ENCODE measurements at places on chromosomes 5 and 9. TPM values are rescaled to one million over a fixed set of nuclear protein-coding genes. Genes with fewer than 3 reads are reported as not detected.
A peak's percentile ranks its signal among the peaks of the same experiment; 100 is the strongest.

GRCh38 chr9:76571288-76571687 is 112.3 kb downstream of the GCNT1 start:
- peak overlapping the region; percentile 5 for H3K4me3 ChIP-seq
- H3K4me1 ChIP-seq = no peaks in the 10 kb centered on the region
- H3K36me3 ChIP-seq = no peaks in the 10 kb centered on the region

Gene PKD2L2
- total RNA-seq = not detected

Gene PCDHA9
- not detected for total RNA-seq

DNA sequence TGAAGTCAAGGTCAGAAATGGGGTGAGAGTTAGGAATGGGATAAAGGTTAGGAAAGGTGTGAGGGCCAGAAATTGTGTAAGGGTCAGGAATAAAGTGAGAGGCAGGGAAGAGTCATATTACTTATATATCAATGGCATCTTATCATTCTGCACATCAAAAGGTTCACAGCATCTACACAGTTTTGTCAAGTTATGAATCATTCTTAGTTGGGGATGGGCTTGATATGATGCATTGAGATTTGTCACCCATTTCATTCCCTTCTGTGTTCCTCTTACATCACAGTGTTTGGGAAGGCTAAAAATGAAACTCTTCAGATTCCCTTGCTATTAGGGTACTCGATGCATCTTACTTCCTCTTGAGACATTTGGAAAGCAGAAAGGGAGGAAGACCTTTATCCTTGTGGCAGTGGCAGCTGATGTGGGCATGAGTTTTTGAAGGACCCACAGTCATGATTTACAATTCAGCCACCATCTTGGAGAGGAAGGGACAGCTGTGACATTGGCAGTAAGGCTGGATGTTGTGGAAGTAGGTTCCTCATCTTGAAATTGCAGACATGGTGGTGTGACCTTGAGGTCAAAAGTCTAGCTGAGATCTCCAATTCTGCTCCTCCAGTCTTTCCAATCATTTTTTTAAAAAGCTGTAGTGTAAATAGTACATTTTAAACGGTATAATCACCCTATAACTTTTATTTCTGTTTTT is 24.2 kb upstream of the NPR3 start:
- no peaks in the 10 kb centered on the region for H3K36me3 ChIP-seq
- no peak overlapping the region for H3K4me3 ChIP-seq
- no peak for DNase-seq
- H3K4me1 ChIP-seq = no peaks in the 10 kb centered on the region
- no peaks in the 10 kb centered on the region for H3K27me3 ChIP-seq

Gene SLC31A1
- 76.2 TPM for total RNA-seq

DNA sequence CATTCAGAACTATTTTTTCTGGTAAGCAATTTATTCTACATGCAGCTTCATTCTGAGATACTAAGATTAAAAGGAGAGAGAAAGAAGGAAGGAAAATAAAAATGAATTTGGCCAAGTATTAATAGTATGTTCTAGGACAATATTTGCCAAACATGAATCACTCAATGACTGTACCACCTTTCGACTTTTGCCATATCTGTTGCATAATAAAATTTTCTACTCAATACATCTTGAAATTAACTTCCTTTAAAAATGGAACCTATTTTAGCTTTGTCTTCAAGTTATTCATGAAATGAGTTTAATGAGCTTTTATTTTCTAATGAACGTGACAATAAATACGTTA is 111.8 kb downstream of the MARCHF3 start:
- no peak overlapping the region for H3K4me3 ChIP-seq
- H3K27me3 ChIP-seq = no peaks in the 10 kb centered on the region
- no peaks in the 10 kb centered on the region for H3K36me3 ChIP-seq
- no peak overlapping the region for H3K27ac ChIP-seq
- no peaks in the 10 kb centered on the region for H3K4me1 ChIP-seq
- DNase-seq = no peak

DNA sequence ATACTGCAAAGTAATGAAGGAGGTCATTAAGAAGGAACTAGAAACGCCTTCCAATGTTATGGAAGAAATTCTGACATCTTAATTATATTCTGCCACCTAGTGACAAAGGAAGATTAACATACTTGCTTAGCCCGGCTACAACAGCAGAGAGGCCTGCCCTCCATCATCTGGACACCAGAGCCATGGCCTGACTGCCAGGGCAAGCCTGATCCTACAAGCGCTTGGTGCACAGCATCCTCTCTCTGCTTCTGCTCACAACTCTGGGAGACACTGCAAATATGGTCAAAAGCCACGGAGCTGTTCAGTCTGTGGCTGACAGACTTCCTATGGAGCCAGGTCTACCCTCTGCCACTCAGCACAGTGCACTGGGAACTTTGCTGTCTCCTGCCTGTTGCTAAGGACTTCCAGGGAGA is 87.3 kb upstream of the SLC44A1 start:
- no peak overlapping the region for H3K27ac ChIP-seq
- no peaks in the 10 kb centered on the region for H3K4me1 ChIP-seq
- H3K36me3 ChIP-seq = no peaks in the 10 kb centered on the region
- no peak overlapping the region for H3K4me3 ChIP-seq
- DNase-seq = peak; percentile 52
- no peaks in the 10 kb centered on the region for H3K27me3 ChIP-seq

DNA sequence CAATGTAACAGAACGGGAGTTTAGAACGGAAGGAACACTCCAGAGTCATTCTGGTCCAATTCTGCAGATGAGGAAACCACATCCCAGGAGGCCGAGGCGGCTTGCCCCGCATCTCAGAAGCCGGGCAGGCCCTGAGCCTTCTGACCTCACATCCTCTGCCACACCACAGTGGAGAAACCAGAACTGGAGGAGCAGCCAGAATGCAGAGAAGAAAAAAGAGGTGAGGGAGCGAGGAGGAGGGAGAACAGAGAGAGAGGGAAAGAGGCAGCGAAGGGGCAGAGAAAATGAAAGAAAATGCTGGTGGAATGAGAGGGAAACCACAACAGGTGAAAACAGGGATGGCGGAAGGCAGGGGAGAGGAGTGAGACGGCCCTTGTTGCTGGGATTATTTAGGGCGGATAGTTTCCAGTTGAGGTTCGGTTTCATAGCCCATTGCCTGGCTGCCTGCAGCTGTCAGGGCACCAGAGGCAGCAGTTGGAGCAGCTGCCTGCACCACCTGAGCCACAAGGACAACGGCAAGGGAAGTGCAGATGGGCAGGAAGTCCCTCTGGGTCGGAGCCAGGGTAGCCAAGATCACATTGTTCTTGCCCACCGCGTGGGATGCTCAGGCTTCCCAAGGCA is at the start of gene HMHB1:
Gene HMHB1 (plus strand): TSS at position 77 of the 621 bp plus-strand sequence.
- no peaks in the 10 kb centered on the region for H3K27me3 ChIP-seq
- no peak for DNase-seq
- H3K4me1 ChIP-seq = no peaks in the 10 kb centered on the region
- H3K4me3 ChIP-seq = no peak within 1 kb of the TSS
- H3K36me3 ChIP-seq = no peaks in the 10 kb centered on the region
- H3K27ac ChIP-seq = no peak within 1 kb of the TSS

GRCh38 chr9:89410641-89411350 is 87.1 kb downstream of the SEMA4D start:
- H3K4me1 ChIP-seq = no peaks in the 10 kb centered on the region
- H3K27me3 ChIP-seq = no peaks in the 10 kb centered on the region
- no peak overlapping the region for H3K4me3 ChIP-seq
- no peak for DNase-seq

DNA sequence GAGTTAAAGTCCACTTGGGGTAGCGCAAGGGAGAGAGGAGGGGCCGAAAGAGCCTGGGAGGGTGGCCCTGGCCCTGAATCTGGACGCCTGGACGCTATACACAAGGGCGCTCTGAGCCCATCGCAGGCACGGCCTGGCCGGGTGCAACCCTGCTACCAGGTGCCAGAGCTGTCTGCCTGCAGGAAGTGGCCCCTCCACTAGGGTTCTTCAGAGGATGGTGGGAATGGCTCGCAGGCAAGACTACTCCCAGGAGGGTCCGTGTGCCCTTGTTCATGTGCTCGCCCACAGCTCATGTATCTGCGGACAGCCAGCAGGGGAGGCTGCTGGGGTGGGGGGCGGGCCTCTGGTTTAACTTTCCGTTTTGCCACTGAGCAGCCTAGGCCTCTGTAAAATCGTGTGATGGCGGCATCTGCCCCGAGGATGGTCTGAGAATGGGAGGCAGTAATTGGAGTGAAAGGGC is 1.4 kb upstream of the NKD2 start:
- no peak overlapping the region for H3K4me3 ChIP-seq
- H3K4me1 ChIP-seq = peaks cover 14% of the 10 kb centered on the region
- no peaks in the 10 kb centered on the region for H3K27me3 ChIP-seq
- H3K36me3 ChIP-seq = no peaks in the 10 kb centered on the region
- peak; percentile 18 for DNase-seq
